GM04504 (cell line): ENCODE measurements at places on chromosomes 7 and 10.

DNA sequence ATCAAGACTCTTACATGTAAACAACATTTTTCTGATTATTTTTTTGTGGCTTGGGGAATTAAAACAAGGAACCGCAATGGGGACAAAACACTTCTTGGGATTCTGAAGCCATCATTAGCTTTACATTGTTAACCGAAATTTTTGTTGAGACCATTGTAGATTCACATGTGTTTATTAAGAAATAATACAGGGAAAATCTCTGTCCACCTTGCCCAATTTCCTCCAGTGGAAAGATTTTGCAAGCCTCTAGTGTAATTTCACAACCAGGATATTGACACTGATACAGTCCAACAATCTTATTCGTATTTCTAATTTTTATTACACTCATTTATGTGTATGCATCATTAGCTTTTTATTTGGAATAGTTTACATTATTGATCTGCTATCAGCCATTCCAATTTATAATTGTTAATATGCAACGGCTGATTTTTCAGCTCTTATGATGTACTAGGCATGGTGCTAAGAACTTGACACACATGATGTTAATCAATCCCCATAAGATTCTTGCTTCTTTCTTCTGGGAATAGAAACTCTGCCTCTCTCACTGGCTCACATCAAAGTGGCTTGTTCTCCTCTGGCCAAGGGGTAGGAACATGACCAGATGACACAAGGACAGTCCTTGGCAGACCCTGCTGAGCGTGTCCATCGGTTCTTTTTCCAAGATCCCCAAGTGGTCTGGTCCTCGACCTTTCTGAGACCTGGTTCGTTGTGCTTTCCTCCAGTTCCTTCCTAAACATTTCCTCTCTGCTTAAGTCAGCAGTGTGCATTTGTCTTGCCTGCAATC, 137.6 kb downstream of the ADAM12 start:
- no peak for DNase-seq

DNA sequence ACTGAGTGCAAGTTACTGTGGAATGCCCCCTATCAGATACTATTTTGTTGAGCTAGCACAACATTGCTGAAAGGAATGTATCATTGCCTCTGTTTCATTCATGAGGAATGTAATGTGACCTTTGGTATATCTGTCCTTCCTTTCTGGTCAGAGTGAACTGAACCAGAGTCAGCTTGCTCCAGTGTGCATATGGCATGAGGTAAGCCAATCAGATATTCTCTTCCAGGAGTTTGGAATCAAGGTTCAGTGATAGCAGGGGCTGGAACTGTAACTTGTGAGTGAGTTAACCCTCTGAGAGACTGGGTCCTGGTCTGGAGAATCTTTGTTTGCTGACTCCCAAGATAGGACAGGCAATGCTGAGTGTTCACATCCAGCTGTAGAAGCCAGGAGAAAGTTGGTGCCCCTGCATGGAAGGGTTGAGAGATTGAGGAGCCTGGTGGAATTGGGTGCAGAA, 45.3 kb upstream of the OSBPL3 start:
- DNase-seq = peak; percentile 45

DNA sequence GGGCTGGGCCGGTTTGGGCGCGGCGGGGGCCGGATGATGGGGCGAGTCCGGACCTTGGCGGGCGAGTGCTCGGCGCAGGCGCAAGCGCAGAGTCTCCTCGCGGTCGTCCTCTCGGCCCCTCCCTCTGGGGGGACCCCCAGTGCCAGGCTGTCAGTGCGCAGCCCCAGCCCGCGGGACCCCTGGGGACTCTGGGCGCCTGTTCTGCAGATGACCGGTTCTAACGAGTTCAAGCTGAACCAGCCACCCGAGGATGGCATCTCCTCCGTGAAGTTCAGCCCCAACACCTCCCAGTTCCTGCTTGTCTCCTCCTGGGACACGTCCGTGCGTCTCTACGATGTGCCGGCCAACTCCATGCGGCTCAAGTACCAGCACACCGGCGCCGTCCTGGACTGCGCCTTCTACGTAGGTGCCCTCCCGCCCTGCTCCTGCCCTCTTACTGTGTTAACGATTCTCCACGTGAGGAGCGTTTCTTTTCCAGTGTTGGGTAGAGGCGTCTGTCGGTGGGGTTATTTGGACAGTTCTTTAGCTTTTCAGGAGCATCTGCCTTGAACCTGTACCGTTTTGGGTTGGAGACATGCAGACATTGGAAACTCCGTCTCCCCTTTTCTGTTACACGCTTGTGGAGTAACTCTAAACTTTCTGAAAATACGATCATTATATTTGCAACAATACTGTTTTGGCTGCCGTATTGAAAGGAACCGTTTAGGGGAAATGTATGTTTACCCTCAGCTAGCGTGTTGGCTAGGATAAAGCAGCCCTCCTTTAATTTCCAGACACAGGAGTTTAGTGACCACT, 706 bp downstream of the BUB3 start:
- DNase-seq = peak; percentile 15

GRCh38 chr7:55155351-55156117, 136.7 kb downstream of the EGFR start:
- DNase-seq = no peak

GRCh38 chr7:2099048-2099957, 133.4 kb downstream of the MAD1L1 start:
- DNase-seq = peak; percentile 19

- no peak for DNase-seq
Measured at GRCh38 chr7:138449580-138449979, 10.5 kb upstream of the TRIM24 start.

DNA sequence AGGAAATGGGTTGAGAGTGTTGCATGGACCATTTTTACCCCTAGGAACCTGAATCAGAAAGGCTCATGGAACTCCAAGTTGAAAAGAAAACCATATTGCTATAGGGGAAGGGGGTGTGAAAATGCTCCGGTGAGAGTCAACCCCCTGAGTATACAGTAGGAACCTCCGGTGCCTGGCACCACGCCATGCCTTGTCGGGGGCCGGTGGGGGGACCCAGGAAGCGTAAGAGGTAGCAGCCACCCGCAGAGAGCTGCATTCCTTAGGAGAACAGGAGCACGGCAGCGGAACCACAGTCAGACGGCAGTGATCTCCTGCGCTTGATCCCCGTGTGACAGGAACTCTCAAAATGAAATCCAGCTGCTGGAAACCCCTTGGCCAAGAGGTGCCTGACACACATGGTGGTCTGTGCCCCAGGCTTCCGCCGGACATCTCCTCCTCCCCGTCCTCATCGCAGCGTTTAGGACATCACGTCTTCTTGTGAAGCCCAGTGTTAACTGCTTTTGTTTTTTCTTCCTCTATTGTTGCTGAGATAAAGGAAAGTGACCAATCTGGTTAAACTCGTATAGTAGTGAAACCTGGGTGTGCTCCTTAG, 186.8 kb downstream of the CELF2 start:
- DNase-seq = no peak

- DNase-seq = no peak
Measured at GRCh38 chr7:150434240-150434639, 16.2 kb upstream of the GIMAP8 start.

- no peak for DNase-seq
Measured at GRCh38 chr7:33432821-33433220, 303.5 kb downstream of the BBS9 start.

DNA sequence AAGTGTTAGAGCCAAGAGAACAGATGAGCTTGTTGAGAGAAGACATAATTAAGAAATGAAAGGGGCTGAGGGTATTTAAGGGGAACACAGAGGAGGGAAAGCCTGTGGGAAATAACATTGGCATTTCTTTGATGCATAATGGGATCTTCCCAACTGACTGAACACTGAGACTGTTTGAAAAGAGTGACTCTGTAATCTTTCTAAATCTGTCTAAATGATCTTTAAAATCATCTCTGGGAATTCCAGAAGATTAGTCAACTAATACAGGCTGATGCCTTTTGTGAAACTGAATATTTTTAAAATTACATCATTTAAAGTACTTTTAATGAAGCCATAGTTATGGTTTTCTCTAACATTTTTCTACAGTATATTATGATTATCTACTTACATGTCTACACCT, 17.4 kb upstream of the SLC35G1 start:
- DNase-seq = no peak

GRCh38 chr7:71339924-71340323, 208.0 kb downstream of the GALNT17 start:
- no peak for DNase-seq

DNA sequence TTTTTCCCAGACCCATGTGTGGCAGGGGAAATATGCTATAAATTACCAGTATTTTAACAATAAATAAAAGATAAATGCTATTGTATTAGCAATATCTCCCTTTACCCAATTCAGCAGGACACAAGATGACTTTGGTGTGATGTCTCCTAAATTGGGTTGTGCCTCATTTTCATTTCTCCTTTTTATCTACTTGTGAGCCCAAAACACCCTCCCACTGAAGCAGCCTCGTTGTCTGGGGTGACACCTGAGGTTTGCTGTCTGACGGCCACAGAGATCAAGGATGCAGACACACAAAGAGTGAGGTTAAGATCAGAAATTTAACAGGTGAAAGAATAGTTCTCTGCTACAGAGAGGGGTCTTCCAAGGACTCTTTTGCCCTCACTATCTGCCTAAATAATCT, 27.1 kb upstream of the CC2D2B start:
- no peak for DNase-seq

- no peak for DNase-seq
Measured at GRCh38 chr7:21412410-21412851, 15.5 kb upstream of the SP4 start.

GRCh38 chr10:124886195-124886594, 55.7 kb upstream of the ZRANB1 start:
- peak; percentile 58 for DNase-seq

DNA sequence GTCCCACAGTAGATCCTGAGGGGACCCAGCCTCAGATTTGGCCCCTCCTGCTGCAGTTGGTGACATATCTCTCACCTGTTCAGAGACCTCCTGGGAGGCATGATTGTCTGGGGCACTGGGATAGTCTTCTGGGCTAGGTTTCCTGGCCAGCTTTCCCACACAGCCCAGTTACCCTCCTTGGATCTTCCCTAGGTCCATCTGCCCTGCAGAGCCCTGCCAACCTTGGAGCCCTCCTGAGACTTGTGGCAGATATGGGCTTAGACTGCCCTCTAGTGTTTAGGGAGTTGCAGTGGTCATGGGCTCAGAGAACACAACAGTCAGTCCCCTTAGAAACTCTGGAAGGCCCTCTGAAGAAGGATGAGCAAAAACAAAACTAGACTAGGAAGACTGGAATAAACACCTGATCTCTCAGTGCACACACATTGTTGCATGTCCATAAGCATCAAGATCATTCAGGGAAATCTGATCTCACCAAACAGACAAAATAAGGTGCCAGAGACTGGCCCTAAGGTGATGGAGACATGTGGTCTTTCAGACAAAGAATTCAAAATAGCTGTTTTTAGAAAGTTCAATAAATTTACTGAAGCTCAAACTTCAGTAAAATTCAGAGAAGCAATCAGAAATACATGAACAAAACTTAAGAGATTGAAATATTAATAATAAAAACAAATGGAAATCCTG, 324.6 kb downstream of the ATRNL1 start:
- DNase-seq = peak; percentile 22

GRCh38 chr7:24748521-24748920, 8.7 kb downstream of the GSDME start:
- no peak for DNase-seq

DNA sequence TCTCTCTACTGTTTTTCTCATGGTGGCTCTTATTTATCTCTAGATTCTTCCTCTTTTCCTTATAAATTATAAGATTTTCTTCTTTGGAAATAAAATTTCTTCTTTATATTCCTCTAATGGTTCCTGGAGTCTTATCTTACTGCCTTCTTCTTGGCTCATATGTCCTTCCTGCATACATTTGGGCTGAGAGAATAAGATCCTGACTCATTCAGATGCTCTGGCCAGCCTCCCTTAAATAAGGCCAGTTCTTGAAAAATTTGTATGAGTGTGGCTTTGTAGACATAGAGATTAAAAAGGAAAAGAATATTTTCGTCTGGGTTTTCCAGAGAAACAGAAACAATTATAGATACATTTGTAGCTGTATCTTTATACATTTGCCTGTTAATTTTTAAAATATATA, 411.3 kb downstream of the KIF20B start:
- no peak for DNase-seq

GRCh38 chr10:88908194-88908593, 28.1 kb downstream of the STAMBPL1 start:
- no peak for DNase-seq

DNA sequence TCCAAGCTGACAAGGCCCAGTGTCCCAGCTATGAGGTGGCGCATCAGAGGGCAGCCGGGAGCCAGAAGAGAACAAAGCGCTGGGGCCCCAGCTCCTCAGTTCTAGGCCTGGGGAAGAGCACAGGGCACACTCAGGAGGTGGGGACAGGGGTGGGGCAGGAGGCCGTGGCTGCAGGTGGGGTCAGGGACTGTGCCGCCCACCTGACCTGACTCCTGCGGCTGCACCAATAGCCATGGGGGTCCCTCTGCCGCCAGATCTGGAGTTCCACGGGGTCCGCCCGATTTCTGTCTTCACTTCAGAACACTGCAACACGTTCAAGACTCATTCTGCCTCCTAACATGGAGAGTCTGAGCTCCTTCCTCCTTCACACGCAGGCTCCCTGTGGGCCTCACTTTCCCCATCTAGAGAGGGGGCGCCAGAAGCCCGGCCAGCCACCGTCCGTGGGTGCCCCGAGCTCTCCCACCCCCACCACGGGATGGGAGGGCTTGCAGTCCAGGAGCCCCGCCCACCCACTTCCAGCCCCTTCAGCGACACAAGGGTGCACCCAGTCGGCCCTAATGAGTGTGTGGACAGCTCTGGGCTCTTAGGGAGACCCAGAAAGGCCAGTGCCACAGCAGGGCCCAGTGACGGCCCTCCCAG, 278.3 kb downstream of the MAD1L1 start:
- DNase-seq = no peak

- DNase-seq = no peak
Measured at GRCh38 chr7:140195859-140196258, 19.1 kb upstream of the KDM7A start.

- no peak for DNase-seq
Measured at GRCh38 chr7:122305475-122306319, 1.1 kb upstream of the FEZF1 start.

DNA sequence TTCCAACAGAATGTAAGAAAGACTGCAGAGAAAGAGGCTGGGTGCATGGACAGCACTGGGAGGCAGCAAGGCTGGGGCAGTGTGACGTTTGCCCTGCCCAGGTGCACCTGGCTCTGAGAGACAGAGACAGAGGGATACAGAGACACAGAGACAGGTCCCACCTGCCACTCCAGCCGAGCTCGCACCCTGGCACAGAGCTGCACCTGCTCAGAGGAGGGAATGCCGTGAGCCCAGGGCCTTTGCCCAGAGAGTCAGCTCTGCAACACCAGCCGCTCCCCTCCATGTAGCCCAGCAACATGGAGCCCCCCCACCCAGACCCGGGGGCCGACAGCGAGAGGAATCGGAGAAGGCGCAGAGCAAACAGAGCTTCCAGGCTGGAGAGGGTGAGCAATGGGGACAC, 35.3 kb upstream of the PROSER2 start:
- DNase-seq = no peak
